CD4-positive, CD25-positive, alpha-beta regulatory T cell (primary cell): ENCODE measurements at places on chromosomes 11 and 22. TPM values are rescaled to one million over a fixed set of nuclear protein-coding genes. Genes with fewer than 3 reads are reported as not detected.

BIK gene
- polyA plus RNA-seq, result 8.7 TPM

GRCh38 chr22:38051900-38052862 is 5.0 kb upstream of the PICK1 start:
- DNase-seq, result peak; percentile 62

- no peak for DNase-seq
Measured at GRCh38 chr22:27775087-27775698, 26.4 kb downstream of the MN1 start.

DNA sequence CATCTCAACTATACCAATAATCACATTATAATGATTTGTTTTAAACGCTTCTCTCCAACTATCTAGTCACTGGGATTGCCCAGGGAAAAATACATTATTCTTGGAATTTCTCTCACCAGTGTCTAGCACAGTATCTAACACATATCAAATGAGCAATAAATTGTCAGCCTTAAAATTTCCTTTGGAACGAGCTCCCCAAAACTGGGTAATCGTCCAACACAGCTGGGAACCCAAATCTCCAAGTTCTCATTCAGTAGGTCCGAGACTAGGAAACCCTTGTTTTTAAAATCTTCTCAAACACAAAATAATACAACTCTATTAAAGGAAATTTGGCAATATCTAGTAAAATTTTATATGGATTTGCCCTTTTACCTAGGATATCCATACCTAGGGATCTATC is 327.8 kb upstream of the ARHGAP42 start:
- DNase-seq, result no peak

ISX gene
- not detected for polyA plus RNA-seq
